ENCODE measurements at places on chromosomes 16 and 17.

GRCh38 chr17:17391668-17392370, 85.0 kb upstream of the MED9 start:
- DNase-seq: peak; percentile 27

GRCh38 chr16:65260746-65261145, 138.9 kb upstream of the CDH11 start:
- no peak for DNase-seq

GRCh38 chr16:558298-559020, 1.7 kb upstream of the PRR35 start:
- no peak for DNase-seq

DNA sequence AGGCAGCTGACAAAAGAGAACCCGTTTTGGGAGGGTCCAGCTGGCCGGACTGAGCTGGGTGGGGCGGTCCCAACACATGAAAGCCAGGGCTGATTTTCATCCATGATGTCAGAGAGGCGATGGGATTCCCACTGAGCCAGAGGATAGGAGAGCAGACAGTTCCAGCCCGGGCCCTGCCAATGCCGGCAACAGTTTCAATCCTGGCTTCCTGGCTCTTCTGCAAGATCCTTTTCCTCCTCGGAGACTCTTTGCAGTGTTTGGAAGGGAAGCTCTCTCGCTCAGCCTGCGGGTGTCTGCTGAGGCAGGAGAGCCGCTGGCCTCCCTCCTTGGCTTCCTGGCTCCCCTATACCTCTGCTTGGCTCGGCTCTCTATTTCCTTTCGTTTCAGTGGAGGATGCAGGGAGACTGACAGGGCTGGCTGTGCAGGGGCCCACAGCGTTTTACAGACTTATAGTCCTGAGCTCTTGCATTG, 145.5 kb upstream of the SOX9 start:
- DNase-seq: no peak

DNA sequence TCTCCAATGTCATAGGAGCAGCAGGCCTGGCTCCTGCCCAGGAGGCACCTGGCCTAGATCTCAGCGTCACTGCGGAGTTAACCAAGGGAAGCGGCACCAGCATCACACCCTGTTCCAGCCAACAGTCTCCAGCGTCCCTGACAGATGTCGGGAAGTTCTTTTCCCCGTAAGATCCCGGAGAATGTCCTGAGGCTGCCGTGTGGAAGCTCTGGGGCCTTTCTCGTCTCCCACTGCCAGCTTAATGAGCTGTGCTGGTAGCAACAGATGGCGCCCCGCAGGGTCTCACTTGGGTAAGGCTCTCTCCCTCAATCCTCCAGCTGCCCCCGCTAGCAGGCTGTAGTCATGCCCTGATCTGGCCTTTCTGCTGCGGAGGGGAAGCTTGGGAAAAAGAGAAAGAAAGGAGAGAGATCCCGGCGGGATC, 57.5 kb downstream of the MARCHF10 start:
- DNase-seq: no peak

- DNase-seq: no peak
Measured at GRCh38 chr17:59810894-59811153, 81.9 kb downstream of the TUBD1 start.

GRCh38 chr16:10001258-10001775, 180.9 kb downstream of the GRIN2A start:
- DNase-seq: no peak

- DNase-seq: no peak
Measured at GRCh38 chr17:55903028-55903690, 152.3 kb downstream of the PCTP start.

DNA sequence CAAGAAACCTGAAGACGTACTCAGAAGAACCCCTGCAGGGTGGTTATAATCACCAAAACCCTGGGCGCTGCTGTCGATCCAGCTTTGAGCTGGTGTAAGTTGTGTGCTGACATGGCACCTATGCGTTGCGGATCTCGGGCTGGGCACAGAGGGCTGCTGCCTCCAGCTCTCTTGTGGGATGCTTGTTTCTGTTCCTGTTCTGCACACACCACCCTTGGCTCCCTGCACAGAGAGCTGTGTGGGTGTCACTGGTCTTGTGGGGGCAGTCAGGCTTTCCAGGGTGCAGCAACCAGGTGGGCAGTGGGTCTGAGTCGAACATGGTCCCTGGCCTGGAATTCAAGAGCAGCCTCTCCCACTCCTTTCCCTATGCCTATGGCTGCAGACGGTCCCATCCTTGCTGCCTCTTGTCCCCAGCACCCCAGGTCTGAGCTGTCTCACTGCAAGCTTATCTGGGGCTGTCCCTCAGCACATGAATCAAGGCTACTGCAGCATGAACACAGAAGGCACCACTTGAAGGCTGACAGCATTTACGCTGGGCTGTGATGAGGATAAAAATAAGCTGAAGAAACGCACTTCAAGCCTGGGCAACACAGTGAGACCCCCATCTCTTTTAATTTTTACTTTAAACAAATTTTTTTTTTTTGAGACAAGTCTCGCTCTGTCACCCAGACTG, 20.1 kb downstream of the ZNF276 start:
- no peak for DNase-seq

- no peak for DNase-seq
Measured at GRCh38 chr17:49353607-49354006, 8.4 kb downstream of the ZNF652 start.

DNA sequence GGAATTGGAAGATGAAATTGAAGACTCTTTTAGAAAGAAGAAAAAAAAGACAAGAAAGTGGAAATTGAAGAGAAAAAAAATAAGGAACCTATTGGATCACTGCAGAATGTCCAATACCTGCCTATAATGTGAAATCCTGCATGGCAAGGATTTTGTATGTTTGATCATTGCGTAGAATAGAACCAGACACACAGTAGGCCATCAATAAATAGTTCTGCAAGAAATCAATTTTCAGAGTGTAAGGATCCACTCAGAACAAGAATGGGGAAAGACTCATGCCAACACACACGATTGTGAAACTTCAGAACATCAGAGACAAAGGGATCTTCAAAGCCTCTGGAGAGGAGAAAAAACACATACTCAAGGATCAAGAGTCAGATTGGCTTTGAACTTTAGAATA, 39.7 kb upstream of the DHX40 start:
- DNase-seq: no peak

DNA sequence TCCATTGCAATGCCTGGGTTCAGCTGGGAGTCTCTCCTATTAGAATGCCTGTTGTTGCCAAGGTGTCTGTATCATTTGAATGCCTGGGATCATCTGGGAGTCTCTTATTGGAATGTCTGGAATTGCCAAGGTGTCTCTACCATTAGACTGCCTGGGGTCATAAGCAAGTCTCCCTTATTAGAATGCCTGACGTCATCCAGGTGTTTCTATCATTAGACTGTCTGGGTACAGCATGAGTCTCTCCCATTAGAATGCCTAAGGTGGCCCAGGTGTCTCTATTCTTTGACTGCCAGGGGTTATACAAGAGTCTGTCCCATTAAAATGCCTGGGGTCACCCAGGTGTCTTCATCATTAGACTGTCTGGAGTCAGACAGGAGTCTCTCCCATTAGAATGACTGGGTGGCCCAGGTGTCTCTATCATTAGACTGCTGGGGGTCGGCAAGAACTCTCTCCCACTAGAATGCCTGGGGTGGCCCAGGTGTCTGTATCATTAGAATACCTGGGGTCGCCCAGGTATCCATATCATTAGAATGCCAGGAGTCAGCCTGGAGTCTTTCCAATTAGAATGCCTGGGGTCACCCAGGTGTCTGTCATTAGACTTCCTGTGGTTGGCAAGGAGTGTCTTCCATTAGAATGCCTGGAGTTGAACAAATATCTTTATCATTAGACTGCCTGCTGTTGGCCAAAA, 2274.0 kb downstream of the TP53TG3F start:
- DNase-seq: no peak

- no peak for DNase-seq
Measured at GRCh38 chr17:79984877-79985276, 50.8 kb downstream of the TBC1D16 start.

DNA sequence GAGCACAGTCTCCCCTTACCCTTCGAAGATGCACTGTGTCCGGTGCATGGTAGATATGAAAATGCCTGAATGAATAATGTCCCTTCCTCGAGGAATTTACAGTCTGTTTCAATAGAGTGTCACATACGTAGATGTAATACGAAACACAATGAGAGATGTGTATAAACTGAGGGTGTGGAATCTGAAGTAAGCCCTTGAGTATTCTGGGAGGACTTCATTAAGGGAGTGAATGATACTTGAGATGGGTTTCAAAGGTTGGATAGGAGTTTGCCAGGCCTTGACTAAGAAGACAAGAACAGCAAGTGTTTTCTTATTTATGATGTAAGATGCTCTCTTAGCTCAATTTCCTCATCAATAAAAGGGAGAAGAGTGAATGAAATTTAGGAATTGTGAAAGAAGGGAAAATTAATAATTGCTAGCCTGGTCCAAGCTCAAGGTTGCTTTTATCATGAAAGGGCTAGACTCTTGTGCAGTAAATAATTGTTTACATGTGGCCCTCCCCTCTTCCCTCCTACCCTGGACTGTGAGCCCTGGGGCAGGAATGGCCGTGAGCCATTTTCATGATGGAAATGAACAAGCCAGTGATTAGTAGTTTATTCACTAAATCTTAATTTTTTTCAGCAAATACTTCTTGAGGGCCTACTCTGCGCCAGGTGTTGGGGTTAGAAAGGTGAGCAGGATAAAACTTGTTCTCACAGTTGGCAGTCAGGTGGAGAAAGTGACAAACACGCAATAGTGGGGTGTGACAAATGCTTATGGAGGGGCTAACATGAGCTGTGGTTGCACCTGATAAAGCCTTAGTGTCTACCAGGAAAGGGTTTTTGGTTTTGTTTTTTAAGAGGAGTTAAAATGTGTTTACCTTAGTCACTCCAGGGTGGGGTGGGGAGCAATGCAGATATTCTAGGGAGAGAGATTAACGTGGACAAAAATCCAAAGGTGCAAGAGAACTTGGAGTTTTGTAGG, 1.6 kb downstream of the KIF22 start:
- no peak for DNase-seq

GRCh38 chr16:88292007-88292970, 90.5 kb upstream of the ZNF469 start:
- DNase-seq: no peak

DNA sequence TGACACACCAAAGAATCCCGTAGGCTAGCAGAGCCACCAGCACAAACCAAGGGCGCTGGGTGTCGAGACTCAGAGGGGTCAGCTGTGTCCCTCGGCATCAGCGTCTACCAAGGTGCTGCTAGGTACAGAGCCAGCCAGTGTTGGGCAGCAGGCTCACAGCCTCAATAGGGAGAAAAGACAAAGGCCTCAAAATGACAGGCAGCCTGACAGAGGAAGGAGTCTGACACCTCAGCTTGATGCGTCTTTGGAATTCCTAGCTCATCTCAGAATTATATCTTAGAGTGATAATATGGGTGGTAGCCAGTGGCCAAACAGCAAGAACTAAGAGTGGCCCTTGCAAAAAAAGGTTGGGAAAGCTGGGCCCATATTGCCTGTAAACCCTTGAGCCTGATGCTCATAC, 45.9 kb downstream of the HS3ST3B1 start:
- no peak for DNase-seq

GRCh38 chr17:49513641-49514040, 18.5 kb downstream of the NGFR start:
- no peak for DNase-seq

Measured in stimulated activated CD8-positive, alpha-beta memory T cell treated with anti-CD3 and anti-CD28 coated beads, Interleukin-7, amount 100 ng/mL, for 1 hour (primary cell).